Activated CD8-positive, alpha-beta T cell treated with anti-CD3 and anti-CD28 coated beads, Interleukin-2, amount 10 ng/mL, durations not matched to agents 7 days and 5 days (primary cell): ENCODE measurements at places on chromosomes 2 and 18. TPM values are rescaled to one million over a fixed set of nuclear protein-coding genes. Genes with fewer than 3 reads are reported as not detected.

DNA sequence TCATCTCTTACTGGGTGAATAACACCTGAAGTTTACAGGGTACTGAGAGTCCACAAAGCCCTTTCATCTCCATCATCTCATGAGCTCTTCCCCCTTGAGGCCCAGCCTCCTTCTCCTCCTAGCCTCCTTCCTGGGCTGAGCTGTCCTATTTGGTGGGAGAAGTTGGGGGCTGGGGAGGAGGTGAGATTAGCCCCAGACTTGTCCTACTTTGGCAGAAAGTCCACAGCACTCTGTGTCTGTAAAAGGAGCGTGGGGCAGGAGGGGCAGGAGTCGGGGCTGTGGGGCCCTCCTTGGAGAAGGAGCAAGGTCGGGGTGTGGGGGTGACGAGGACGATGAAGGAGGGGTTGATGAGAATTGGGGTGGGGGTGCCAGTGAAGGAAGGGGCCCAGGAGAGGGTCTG, 10.0 kb upstream of the DES start:
- DNase-seq, result no peak

DNA sequence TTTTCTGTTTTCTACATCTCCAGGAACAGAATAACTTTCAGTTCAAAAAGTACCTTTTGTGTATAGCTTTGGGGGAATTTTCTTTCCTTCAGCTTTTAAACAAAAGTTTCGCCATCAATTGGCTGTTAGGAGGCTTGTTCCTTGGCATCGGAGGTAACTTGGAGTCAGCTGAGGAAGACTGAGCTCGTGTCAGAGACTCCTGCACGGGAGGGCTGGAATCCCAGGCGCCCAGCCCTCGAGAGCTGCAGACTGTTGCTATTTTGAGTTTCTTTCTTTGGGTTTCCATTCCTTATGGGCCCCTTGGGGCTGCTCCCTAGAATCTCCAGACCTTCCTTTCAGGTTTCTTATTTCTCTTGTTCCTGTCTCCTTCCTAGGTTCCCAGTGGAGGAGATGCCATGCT, 8.1 kb downstream of the EMILIN2 start:
- DNase-seq, result no peak

GRCh38 chr2:5826979-5827655, 134.9 kb downstream of the SOX11 start:
- DNase-seq, result no peak

DNA sequence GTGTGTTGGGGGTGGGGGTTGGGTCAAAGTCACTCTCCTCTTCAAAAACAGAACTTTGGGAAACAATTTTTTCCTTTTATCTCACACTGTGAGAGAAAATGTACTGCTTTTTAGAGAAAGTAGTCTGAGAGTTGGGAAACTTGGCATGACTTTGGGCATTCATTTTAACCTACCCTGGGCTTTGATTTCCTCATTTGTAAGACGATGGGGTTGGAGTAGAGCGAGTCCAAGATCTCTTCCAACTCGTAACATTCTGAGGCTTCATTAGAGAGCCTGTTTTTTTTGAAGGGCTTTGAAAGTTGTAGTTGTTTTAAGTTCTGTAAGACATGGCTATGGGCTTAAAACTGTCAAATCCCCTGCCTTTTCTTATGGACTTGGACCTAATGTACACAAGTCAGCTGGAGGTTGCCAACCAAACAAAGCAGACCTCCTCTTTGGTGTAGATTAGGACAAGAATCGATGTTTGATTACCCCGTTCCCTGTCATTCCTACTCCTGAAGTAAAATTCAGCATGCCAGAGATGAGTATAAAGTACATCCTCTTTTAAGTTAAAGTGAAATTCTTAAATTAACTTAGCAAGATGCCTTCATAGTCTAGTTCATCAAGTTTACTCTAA, 8.4 kb downstream of the PHLPP1 start:
- no peak for DNase-seq

- DNase-seq, result no peak
Observed at GRCh38 chr2:67836866-67837265, 225.9 kb downstream of the C1D start.

GRCh38 chr2:105383432-105384166, 15.3 kb downstream of the FHL2 start:
- no peak for DNase-seq

GRCh38 chr2:74371421-74371820, 8.7 kb downstream of the DCTN1 start:
- no peak for DNase-seq

- no peak for DNase-seq
Observed at GRCh38 chr2:77652499-77652898, 130.3 kb upstream of the LRRTM4 start.

- DNase-seq, result no peak
Observed at GRCh38 chr2:70779911-70780545, 10.4 kb downstream of the FIGLA start.

GRCh38 chr2:190603374-190603773, 45.5 kb upstream of the NAB1 start:
- no peak for DNase-seq

DNA sequence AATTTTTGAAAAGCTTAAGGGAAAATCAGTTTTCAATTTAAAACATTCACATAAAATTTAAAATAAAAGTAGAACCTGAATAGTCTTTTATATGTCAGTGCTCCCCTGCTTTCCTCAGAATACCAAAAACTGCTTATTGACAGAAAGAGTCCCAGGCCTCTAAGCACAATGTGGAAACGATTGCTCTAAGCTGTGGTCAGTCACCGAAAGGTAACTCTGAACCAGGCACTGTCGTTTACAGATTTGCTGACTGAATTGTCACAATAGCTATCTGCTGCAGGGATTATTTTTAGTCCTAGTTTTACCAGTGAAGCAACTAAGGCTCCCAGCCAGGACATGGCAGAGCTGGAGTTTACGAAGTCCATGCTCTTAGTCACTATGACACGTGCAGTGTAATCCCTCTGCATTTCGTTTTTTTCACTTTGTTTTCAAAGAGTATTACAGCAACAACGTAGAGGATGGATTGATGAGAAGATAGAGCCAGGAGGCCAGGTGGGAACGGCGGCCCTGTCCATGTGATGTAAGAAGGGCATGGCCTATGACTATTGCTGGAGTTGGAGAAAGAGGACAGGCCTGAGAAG, 28.1 kb upstream of the TMEM247 start:
- DNase-seq, result no peak

- DNase-seq, result no peak
Observed at GRCh38 chr2:233803292-233803911, 25.3 kb downstream of the MROH2A start.

DNA sequence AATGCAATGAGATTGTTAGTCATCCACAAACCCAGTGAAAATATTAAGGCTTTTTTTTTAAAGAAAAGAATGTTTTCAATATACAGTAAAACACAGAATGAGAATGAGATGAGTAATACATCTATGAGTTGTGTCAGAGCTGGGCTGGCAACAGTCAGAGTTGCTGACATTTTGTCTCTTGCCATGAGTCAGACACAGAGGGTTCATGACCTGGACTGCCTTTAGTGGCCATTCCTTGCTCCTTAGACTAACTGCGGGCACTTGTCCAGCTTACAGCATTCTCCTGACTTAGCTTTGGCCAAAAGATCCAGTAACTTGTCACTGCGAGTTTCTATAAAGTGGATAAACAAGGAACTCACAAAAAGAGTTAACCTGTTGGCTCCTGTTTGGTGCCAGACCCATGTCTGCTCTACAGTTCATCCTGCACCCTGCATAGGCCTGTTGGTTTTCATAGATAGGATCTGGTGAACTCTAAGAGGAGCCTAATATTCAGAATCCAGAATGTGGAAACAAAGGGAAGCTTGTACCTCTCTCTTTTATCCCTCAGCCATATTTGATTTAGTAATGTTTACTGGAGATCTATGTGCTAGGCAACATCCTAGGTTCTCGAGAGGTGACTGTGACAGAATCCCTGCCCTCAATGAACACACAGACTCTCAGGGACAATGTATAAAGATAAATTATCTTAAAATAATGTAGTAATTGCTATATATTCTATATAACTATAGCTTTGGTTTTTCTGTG, 391.5 kb upstream of the VWC2L start:
- no peak for DNase-seq

GRCh38 chr2:23753291-23754010, 173.5 kb downstream of the ATAD2B start:
- no peak for DNase-seq

DNA sequence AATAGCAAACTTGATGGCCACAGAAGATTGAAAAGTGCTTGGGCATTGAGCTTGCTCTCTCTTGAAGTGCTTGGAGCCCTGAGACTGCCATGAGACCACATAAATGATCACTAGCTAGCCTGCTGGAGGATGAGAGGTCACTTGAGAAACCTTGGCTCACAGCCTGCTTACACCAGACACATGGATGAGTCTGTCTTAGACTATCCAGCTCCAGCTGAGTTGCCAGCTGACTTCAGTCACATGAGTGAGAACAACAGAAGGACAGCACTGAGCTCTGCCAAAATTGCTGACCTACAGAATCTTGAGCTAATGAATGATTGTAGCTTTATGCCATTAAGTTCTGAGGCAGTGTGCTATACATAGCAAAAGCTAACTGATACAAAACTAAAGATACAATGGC, 18.1 kb downstream of the NABP1 start:
- no peak for DNase-seq

DNA sequence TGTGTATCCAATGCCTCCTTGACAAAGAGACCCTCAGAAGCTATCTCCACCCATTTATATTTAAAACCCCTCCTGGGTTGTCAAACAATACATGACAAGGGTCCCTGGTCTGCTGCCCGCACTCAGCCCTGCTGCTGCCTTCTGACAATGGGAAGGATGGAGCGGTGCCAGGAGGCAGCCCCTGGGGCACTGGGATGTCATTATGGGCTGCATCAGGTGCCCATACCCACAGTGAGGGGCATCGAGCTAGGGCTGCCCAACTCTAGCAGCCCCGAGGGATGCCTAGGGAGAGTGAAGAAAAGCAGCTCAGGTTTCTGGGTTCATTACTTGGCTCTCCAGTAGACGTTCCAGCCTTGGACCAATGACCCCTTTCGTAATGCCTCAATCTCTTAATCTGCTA, 301.7 kb downstream of the ALK start:
- no peak for DNase-seq

DNA sequence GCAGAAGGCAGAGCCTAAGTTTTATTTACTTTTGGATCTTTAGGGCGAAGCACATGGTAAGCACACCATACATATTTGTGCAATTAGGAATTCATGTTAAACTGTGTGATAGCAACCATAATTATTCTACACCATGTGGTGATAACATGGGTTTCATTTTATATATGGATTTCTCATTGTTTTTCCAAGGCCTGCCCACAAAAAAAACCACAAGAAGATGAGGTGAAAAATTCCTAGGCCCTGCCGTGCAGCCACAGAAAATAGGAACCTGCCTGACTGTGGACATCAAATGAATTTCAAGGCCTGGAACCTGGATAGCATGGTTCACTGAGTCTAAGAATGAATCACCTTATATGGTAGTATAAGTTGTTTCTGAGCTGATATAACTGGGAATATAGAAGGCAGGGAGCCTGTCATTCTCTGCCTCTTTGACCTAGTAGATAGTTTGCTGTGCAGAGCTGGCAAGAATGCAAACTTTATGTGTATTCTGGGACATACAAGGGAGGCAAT, 22.4 kb upstream of the SSB start:
- DNase-seq, result no peak

DNA sequence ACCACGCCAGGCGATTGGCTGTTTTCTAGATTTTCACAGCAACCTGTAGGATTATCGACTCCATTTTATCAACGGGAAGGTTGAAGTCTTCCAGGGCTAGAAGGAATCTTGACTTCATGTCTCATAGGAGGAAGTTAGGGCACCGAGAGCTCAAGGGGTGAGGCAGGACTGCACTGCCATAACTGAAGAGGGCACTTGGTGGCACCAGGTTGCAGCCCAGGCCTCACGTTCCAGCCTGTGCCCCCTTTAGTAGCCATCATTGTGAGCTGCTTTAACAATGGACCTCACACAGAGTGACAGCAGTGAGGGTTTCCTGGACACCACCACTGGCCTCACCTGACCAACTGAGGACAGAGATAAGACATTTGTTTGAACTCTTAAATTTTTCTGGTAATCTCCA, 22.9 kb upstream of the RPL37A start:
- DNase-seq, result no peak

DNA sequence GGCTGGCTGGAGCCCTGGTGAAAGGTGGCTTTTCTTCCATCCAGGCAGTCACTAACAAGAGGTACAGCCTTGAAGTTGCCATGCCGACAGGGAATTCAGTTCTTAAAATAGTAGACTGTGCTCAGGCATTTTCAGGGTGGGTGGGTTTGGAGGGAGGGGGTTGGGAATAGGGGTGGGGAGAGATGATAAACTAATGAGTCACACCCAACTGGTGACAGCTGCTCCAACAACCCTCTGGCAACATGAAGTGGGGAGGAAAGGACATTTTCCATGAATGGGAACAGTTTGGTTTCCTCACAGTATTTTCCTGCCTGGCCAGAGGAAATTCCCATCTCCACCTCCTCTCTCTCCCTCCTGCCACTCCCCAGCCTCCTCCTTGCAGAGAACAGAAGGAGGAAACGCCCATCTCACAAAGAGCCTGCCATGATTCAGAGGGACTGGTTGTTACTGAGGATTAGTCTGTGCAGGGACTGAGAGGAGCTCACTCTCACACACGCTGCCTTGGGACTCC, 113.0 kb upstream of the SLC1A4 start:
- DNase-seq, result no peak

DNA sequence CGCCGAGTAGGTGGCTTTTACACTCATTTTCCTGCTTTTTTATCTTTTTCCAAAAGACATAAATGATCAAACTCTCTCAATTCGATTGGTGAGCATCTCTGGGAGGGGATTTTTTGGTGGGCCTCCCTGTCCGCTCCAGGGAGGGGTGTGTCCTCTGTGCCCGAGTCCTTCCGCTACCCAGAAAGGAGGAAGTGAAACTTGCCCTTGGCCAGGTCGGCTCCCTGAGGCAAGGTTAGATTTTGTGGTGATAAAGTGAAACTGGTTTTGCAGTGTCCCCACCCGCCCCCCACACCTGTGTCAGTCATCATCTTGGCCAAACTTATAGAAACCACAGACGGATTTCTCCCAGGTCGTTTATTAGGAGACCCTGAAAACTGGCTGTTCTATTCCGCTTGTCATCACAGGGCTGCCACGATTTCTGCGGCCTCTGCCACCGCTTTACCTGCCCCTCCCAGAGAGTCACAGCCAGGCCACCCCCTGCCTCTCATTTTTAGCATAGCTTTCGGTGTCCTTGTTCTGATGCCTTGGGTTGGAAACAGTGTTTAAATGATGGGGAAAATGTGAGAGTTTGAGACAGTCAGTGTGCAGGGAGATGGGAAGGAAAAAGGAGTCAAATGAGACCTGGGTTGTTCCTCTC, 93.6 kb downstream of the SH3BP4 start:
- peak; percentile 28 for DNase-seq

The TUBB8B gene
- not detected for total RNA-seq

The DLX1 gene
- total RNA-seq, result not detected

The ANKRD30B gene
- total RNA-seq, result not detected

The PSMD14 gene
- total RNA-seq, result 68.3 TPM

The SLC20A1 gene
- 115 TPM for total RNA-seq

The ASB18 gene
- not detected for total RNA-seq

The ALPI gene
- not detected for total RNA-seq
